Kidney (tissue), 22 donors: ENCODE measurements at places on chromosomes 3 and 15.

DNA sequence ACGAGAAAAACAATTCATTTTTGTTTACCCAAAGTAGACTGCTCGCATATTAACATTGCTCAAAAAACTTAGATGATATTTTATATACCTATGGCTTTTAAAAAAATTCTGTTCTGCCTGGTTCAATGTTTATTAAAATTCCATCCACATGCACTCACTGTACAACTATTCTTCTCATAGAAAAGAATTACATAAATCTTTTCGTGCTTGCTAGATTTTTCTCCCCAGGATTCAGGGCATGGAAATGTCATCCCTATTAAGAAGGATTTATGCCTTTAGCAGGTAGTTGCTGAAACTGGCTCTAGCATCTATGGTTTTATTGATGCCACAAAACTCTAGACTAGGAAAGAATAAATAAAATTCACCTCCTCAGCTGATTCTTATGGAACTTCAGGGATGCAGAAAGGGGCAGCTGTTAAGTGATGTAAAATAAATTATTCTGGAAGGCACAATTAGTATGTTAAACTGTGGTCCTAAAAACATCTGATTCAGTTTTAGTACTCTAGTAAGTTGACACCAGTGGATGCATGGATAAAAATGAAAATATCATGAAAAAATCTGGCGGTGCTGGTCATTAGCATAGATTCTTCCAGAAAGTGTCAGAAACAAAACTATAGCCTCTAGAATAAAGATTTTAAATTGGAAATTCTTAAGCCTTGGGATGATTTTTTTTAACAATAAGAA lies 41.6 kb downstream of the AAGAB start:
- no peak for DNase-seq

GRCh38 chr3:189758186-189758585 lies 127.0 kb downstream of the TP63 start:
- DNase-seq: no peak

DNA sequence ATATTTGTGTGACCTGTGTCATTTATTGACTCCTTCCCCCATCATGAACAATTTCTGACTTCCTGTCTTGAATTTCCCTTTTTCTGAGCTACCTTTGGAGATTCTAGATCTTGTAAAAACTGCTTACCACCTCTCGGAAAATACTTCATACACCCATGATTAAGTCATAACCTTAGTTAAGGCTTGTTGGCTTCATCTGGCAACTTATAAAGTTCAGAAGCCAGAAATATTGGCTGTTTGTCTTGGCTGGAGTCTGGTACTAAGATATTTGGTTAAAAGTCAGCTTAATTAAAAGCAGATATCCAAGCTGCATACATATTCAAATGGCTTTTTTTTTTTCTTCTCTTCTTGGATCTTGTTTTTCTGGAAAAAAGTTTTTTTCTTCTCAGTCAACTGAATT lies 37.3 kb upstream of the B3GALNT1 start:
- no peak for DNase-seq

DNA sequence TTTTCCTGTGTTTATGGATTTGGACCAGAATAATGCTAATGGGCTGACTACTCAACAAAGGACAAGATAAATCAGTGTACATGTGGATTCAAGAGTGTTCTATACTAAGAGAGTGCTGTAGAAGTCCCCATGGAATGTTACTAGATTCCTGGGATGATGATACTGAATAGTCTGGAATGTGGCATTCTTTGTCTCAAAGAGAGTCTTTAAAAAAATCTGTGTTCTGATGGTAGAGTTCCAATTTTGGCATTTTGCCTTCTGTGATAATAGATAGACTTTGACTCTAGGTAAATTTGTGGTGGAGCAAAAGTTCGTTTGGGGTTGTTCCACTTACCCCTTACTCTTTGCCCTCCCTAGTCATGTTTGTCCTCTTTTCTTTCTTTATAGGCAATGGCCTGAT lies 43.7 kb downstream of the NMD3 start:
- DNase-seq: no peak

DNA sequence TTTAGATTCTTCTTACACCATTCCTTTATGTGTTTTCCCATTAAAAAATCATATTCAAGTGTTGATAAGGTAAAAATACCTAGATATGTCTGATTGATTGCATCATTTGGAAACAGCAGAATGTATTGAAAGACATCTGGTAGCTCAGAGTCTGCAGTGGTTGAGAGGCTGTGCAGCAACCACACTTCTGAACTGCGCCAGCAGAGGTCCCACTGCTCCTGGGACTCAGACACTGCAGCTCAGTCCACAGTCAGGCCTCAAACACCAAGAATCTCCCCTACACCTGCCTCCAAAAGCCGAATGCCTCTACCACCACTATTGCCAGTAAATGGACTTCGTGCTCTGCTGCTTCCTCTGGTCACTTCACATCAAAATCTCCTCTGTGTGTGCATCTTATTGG lies 176.9 kb upstream of the LMCD1 start:
- no peak for DNase-seq

GRCh38 chr15:48823237-48823636 lies 12.4 kb upstream of the CEP152 start:
- no peak for DNase-seq

GRCh38 chr3:123758081-123758564 lies 126.0 kb downstream of the MYLK start:
- no peak for DNase-seq
